ENCODE measurements at places on chromosomes 12 and 14. TPM values are rescaled to one million over a fixed set of nuclear protein-coding genes. Genes with fewer than 3 reads are reported as not detected.

DNA sequence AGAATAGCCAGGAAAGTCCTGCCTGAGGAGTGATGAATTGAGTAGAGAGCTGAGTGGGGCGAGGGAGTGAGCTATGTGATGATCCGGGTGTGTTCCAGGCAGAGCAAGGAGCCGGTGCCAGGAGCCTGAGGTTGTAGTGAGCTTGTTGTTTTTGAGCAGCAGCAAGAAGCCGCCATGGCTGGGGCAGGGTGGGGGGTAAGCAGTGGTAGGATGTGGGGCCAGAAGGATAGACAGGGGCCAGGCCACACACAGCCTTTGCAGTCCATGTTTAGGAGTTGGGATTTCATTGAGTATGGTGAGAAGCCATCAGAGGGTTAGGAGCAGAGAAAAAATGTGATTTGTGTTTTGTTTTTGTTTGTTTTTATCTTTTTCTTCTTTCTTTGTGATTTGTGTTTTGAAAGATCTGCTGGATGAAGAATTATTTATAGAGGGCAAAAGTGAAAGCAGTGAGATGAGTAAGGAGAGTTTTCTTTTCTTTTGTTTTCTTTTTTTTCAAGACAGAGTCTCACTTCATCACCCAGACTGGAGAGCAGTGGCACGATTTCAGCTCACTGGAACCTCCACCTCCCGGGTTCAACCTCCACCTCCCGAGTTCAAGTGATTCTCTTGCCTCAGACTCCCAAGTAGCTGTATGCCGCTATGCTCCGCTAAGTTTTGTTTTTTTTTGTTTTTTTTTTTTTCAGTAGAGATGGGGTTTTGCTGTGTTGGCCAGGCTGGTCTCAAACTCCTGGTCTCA is 92.3 kb upstream of the BCAT1 start:
- no peak overlapping the region for H3K4me3 ChIP-seq
- H3K36me3 ChIP-seq: no peaks in the 10 kb centered on the region
- H3K4me1 ChIP-seq: no peaks in the 10 kb centered on the region
- H3K27me3 ChIP-seq: no peaks in the 10 kb centered on the region
- no peak for DNase-seq
- H3K27ac ChIP-seq: no peak overlapping the region

GRCh38 chr14:39266525-39266870 is 32.8 kb downstream of the MIA2 start:
- no peak for DNase-seq
- no peaks in the 10 kb centered on the region for H3K36me3 ChIP-seq
- H3K4me1 ChIP-seq: peaks cover 29% of the 10 kb centered on the region
- H3K27ac ChIP-seq: peak overlapping the region; percentile 91
- peak overlapping the region; percentile 92 for H3K4me3 ChIP-seq

GRCh38 chr14:102353126-102353619 is 9.5 kb downstream of the CINP start:
- H3K4me3 ChIP-seq: no peak overlapping the region
- no peak overlapping the region for H3K27ac ChIP-seq
- H3K27me3 ChIP-seq: no peaks in the 10 kb centered on the region
- H3K36me3 ChIP-seq: peaks cover 29% of the 10 kb centered on the region

DNA sequence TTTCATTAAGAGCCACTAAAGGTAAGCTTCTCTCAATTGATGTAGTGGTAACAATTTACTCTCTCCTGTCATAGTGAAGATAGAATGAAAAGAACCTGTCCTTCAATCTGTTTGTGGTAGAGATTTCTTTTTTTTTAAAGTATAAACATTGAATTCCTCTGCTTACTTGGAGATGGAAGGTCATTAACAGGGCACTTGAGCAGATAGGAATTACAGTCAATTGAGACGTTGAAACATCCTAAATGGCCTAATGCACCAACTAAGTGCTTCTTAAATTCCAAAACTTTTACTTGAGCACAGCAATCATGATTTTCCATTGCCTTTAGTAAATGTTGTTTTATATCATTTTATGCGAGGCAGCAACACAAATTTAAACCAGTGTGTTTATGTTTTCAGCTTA is 241.4 kb downstream of the FOXG1 start:
- DNase-seq: no peak
- no peaks in the 10 kb centered on the region for H3K36me3 ChIP-seq
- H3K27me3 ChIP-seq: no peaks in the 10 kb centered on the region
- H3K27ac ChIP-seq: no peak overlapping the region
- H3K4me1 ChIP-seq: no peaks in the 10 kb centered on the region

- no peak for DNase-seq
- H3K4me1 ChIP-seq: no peaks in the 10 kb centered on the region
- H3K27ac ChIP-seq: no peak overlapping the region
- no peaks in the 10 kb centered on the region for H3K36me3 ChIP-seq
- H3K27me3 ChIP-seq: no peaks in the 10 kb centered on the region
These were observed 25.2 kb upstream of the BHLHE41 start for GRCh38 chr12:26149968-26150500.

DNA sequence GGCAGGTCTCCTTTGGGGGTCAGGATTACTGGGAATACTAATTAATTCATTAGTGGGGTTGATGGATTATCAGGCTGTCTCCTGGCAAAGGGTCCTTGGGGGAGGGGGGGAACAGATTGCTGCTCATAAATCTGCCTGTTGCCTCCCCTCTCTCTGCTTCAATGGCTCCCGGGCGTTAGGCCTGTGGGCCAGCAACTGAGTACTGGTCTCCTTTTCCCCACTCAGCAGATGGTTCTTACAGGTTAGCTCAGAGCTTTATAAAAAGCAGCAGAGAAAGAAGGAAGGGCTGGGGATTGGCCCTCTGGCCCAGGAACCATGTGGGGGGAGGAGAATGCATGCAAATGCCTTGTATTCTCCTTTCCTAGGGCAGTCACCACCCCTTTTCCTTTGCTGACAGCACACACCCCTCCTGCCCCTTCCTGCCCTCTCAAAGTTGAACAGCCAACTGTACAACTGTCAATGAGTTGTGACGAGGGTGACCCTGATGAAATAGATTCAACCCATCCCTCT is 2.3 kb upstream of the NEUROD4 start:
- no peaks in the 10 kb centered on the region for H3K36me3 ChIP-seq
- H3K27me3 ChIP-seq: peaks cover 9% of the 10 kb centered on the region
- no peak overlapping the region for H3K4me3 ChIP-seq

DNA sequence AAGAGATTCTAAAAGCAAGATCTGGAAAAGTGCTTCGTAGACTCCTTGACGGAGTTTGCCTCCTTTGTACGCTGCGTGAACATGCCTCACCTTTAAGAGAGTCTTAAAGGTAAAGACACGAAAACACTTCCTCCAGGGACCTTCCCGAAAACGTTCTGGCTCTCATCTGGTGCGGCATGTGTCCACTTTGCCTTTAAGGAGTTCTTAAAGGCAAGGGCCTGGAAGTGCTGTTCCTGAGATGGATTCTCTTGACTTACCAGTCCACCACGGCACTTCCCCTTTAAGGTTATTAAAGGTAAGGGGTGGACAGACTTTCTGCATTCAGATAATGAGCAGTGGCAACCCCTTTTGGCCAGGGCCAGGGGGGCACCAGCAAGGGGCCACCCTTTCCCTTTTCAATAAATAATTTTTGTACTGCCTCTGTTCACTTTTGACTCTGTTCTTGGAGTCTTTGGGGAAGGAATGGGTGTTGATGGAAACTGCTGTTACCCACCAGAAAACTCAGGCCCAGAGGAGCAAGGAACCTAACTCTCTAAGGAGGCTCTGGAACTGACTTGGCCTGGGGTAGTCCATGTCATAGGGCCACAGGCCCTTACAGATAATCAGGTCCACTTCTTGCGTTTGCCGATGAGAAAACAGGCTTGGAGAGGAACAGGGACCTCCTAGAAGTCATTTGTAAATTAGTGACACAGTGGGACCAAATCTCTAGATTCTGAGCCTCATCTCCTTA is 4.4 kb downstream of the REM2 start:
- DNase-seq: no peak
- peak overlapping the region; percentile 78 for H3K4me3 ChIP-seq
- no peaks in the 10 kb centered on the region for H3K36me3 ChIP-seq
- peaks cover 55% of the 10 kb centered on the region for H3K4me1 ChIP-seq
- H3K27ac ChIP-seq: peak overlapping the region; percentile 76

GRCh38 chr12:84502907-84503787 is 409.5 kb downstream of the SLC6A15 start:
- no peak for DNase-seq
- H3K27ac ChIP-seq: no peak overlapping the region
- H3K27me3 ChIP-seq: no peaks in the 10 kb centered on the region
- H3K4me3 ChIP-seq: no peak overlapping the region
- H3K4me1 ChIP-seq: no peaks in the 10 kb centered on the region
- no peaks in the 10 kb centered on the region for H3K36me3 ChIP-seq

GRCh38 chr12:105922670-105923102 is 216.1 kb downstream of the NUAK1 start:
- H3K27me3 ChIP-seq: no peaks in the 10 kb centered on the region
- no peak overlapping the region for H3K4me3 ChIP-seq

DNA sequence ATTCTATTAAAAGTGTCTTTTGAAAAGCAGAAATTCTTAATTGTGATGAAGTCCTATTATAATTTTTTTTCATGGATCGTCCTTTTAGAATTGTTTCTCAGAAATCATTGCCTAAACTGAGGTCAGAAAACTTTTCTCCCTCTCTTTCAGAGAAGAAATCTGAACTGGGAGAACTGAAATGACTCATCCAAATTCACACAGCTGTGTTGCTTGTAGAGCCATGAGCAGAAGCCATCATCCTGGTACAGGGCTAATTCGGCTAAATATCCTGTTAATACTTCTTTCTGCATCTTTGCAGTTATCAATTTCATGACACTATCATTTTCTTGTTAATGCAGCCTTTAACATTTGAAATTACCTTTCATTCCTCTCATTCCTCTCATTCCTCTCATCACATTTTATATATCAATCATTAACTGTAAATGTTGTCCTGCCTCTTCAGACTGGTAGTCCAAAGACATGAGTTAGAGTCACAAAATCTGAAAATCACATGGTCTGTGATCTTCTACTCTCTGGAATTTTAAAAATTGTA is 15.5 kb downstream of the SLC15A5 start:
- H3K4me3 ChIP-seq: no peak overlapping the region
- H3K27ac ChIP-seq: no peak overlapping the region
- no peaks in the 10 kb centered on the region for H3K27me3 ChIP-seq
- H3K36me3 ChIP-seq: no peaks in the 10 kb centered on the region
- H3K4me1 ChIP-seq: no peaks in the 10 kb centered on the region
- no peak for DNase-seq

- no peaks in the 10 kb centered on the region for H3K27me3 ChIP-seq
- no peak for DNase-seq
- H3K4me3 ChIP-seq: no peak overlapping the region
- no peaks in the 10 kb centered on the region for H3K36me3 ChIP-seq
These were observed 206.0 kb downstream of the MYRFL start for GRCh38 chr12:70031046-70031445.

GRCh38 chr12:28425526-28425925 is 235.3 kb downstream of the CCDC91 start:
- no peaks in the 10 kb centered on the region for H3K27me3 ChIP-seq
- H3K36me3 ChIP-seq: no peaks in the 10 kb centered on the region
- no peak for DNase-seq

- no peaks in the 10 kb centered on the region for H3K4me1 ChIP-seq
- H3K4me3 ChIP-seq: no peak overlapping the region
- no peaks in the 10 kb centered on the region for H3K36me3 ChIP-seq
- H3K27me3 ChIP-seq: no peaks in the 10 kb centered on the region
- no peak for DNase-seq
These were observed 14.8 kb upstream of the SLC4A8 start for GRCh38 chr12:51409846-51410245.

GRCh38 chr12:6074979-6075585 is 49.4 kb downstream of the VWF start:
- peaks cover 14% of the 10 kb centered on the region for H3K27me3 ChIP-seq
- DNase-seq: peak; percentile 44
- peak overlapping the region; percentile 52 for H3K4me3 ChIP-seq
- H3K36me3 ChIP-seq: no peaks in the 10 kb centered on the region
- peaks cover 16% of the 10 kb centered on the region for H3K4me1 ChIP-seq
- H3K27ac ChIP-seq: no peak overlapping the region

DNA sequence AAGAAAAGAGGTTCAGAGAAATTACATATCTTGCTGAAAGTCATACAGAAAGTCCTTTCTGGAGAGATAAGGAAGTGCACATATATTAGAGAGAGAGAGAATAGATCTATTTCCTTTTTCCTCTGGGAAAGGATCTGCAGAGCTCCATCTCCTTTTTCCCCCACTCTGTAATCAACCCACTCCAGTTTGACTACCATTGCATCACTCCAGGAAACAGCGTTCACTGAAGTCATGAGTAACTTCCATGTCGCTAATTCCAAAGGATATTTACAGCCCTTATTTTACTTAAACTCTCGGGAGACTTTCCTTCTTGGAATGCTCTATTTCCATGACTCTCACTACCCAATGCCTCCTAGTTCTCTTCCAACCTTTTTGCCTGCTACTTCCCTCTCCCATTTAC is 72.5 kb upstream of the PARP11 start:
- peaks cover 41% of the 10 kb centered on the region for H3K4me1 ChIP-seq
- no peak overlapping the region for H3K4me3 ChIP-seq
- H3K27me3 ChIP-seq: no peaks in the 10 kb centered on the region
- no peaks in the 10 kb centered on the region for H3K36me3 ChIP-seq
- no peak overlapping the region for H3K27ac ChIP-seq
- no peak for DNase-seq

- H3K36me3 ChIP-seq: no peaks in the 10 kb centered on the region
- H3K4me3 ChIP-seq: no peak overlapping the region
- no peak for DNase-seq
- H3K27ac ChIP-seq: no peak overlapping the region
- H3K4me1 ChIP-seq: peaks cover 25% of the 10 kb centered on the region
These were observed 9.0 kb upstream of the KRT71 start for GRCh38 chr12:52561880-52562449.

Gene PELI2
- 3.3 TPM for total RNA-seq

Gene ADCY4
- 0.84 TPM for total RNA-seq

Gene LALBA
- total RNA-seq: not detected

Gene ENDOU
- total RNA-seq: not detected

Gene EEF1AKMT3
- total RNA-seq: 3.5 TPM

Gene NPFF
- not detected for total RNA-seq

Gene IAPP
- total RNA-seq: not detected

Gene TAS2R13
- 0.26 TPM for total RNA-seq

Gene TDRD9
- total RNA-seq: 0.46 TPM

Gene IQSEC3
- 0.88 TPM for total RNA-seq

Gene NANOG
- not detected for total RNA-seq

Gene CMTM5
- not detected for total RNA-seq

Gene IL31
- total RNA-seq: 4.1 TPM

Gene PZP
- not detected for total RNA-seq
